ENCODE measurements at places on chromosomes 7 and 10.
A peak's percentile ranks its signal among the peaks of the same experiment; 100 is the strongest.

GRCh38 chr10:90168244-90168643 lies 466.9 kb downstream of the KIF20B start:
- no peak for DNase-seq

- no peak for DNase-seq
Observed at GRCh38 chr7:26648554-26648953, 215.8 kb downstream of the SKAP2 start.

- peak; percentile 12 for DNase-seq
Observed at GRCh38 chr7:144513334-144513733, 109.8 kb upstream of the NOBOX start.

- no peak for DNase-seq
Observed at GRCh38 chr7:5633161-5634106, 148.0 kb downstream of the RNF216 start.

DNA sequence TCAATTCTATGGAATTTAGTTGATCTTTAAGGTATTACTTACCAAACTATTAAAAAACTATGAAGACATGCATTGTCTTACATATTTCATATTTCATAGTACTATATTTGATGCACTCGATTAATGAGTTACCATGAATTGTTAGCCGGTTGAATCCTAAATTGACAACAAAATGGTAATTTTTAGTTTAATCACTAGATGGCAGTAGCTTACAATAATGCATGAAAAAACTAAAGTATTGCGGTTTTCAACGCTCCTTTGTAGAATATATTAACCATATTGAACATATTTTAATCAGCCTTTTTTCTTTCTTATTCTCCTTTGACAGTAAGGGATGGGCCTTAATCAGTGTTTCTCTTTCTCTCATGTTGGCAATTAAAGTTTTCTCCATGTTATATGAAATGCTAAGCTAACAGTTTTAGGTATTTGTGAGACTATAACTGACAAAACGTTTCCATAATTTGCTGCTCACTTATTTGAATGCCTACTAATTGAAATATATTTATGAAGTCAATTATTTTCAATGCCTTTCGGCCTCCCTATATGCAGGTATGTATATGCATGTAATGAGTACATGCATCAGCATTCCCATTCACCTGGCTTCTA lies 48.5 kb upstream of the ARL4A start:
- DNase-seq: peak; percentile 46

GRCh38 chr7:127887631-127888030 lies 143.6 kb downstream of the LRRC4 start:
- DNase-seq: no peak

DNA sequence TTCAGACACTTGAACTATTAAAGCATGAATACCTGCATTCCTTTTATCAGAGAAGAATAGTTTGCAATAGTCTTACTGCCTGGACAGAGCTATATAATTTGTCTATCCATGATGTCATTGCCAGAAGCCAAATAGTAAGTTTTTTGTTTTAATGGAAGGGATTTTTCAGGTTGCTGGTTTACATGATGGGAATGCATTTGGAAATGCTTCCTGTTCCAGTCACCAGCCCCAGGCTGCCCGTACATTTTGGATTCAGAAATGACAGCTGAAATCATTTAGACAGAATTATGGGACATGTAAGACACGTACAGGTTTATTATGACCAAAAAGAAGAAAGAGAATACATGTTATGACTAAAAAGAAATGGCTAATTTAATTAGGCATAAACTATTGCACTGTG lies 293.1 kb downstream of the CDK14 start:
- DNase-seq: no peak

GRCh38 chr10:93911866-93912265 lies 18.1 kb downstream of the SLC35G1 start:
- no peak for DNase-seq

- no peak for DNase-seq
Observed at GRCh38 chr7:127638197-127638596, 13.8 kb upstream of the SND1 start.
